ENCODE measurements at places on chromosomes 12 and 14.

DNA sequence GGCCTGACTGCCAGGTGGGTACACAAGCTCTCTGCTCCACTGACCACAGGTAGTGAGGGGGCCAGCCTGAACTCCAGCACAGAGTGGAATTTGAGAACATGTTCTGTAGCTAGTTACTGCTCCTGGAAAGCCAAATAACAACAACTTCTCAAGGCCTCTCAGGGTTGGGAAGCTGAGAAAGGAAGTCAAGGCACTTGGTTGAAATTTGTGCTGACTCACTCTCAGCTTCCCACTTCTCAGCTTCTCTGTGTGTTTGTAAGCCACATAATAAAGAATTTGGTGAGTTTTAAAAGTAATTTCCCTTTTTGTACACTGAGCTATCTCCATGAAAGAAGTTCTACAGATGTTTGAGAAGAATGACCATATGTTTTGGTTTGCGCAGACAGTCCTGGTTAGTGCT is 234.9 kb downstream of the KTN1 start:
- no peak for DNase-seq

GRCh38 chr14:35247777-35248475 is 44.3 kb upstream of the PSMA6 start:
- no peak for DNase-seq

DNA sequence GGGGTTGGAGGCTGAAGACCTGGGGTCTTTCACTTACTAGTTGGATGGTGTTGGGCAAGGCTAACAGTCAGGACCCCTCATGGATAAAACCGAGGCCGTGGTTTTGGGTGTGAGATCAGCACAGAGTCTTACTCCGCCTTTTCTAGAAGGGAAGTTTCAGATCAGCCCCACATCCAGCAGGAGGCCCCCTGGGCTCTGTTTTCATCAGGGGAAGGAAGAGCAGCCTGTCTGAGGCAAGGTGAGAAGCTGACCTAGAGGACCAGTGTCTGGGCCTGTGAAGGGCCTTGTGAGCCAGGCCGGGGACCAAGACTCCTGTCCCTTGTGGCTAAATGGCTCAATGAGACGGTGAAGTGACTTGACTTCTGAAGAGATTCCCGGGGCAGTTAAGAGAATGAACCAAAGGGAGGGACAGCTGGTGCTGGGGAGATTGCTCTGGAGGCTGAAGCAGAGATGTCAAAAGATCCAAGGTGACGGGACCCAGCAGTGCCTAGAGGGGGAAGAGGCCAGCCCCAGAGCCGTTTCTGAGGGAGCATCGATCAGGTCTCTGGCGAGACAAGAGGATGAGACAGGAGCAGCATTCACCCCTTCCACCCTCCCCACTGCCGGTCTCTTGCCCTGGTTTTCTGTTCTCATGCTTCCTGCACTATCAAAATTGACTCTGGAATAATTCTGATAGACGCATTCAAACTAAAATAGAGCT is 40.1 kb upstream of the TSPAN9 start:
- DNase-seq: no peak

GRCh38 chr12:104456950-104457745 is 400 bp downstream of the CHST11 start:
- DNase-seq: peak; percentile 9

GRCh38 chr12:103929046-103929783 is 995 bp upstream of the HSP90B1 start:
- DNase-seq: no peak

GRCh38 chr14:87196436-87196835 is 796.5 kb downstream of the GALC start:
- no peak for DNase-seq

- peak; percentile 65 for DNase-seq
Measured at GRCh38 chr12:124512667-124513296, 54.6 kb downstream of the NCOR2 start.

DNA sequence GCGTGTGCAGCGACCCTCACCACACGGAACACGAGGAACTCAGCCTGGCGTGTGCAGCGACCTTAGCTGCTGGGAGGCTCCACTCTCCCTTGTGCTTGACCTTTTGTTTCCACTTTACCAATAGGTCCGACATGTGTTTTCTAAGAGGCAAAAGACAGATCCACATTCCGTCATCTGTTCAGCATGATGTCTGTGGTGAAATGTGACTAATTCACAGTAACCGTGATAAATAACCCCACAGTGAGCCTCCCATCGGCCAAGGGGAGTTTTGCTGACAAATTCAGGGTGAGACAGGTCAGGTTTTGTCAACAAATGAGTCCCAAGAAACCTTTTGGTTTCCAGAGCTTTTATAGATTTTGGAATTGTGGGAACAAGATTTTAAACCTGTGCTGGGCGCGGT is 55.9 kb downstream of the MOK start:
- peak; percentile 19 for DNase-seq

GRCh38 chr12:48184549-48184922 is 1.1 kb downstream of the CCDC184 start:
- no peak for DNase-seq

DNA sequence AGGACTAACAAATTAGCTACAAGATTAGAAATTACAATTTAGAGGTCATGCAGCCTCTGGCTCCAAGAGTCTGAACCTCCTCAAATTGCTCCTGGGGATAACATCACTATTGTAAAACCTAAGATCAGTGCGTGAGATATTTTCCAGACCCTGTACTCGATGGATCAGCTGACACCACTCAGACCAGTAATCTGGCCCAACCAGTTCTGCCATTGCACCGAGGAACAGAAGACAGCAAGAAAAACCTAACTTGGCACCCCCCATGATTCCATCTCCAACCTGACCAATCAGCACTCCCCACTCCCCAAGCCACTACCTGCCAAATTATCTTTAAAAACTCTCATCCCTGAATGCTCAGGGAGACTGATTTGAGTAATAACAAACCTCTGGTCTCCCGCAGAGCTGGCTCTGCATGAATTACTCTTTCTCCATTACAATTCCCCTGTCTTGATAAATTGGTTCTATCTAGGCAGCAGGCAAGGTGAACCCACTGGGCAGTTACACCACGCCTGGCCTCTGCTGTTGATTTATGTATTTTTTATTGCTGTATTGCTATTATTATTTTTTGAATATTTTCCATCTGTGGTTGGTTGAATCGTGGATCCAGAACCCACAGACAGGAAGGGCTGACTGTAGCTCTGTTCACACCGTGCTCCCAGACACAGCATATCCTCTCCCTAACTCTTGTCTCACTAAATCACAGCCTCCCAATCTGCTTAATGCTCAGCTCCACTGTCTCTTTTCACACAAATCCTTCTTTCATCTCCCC is 9.2 kb downstream of the HEBP1 start:
- no peak for DNase-seq

DNA sequence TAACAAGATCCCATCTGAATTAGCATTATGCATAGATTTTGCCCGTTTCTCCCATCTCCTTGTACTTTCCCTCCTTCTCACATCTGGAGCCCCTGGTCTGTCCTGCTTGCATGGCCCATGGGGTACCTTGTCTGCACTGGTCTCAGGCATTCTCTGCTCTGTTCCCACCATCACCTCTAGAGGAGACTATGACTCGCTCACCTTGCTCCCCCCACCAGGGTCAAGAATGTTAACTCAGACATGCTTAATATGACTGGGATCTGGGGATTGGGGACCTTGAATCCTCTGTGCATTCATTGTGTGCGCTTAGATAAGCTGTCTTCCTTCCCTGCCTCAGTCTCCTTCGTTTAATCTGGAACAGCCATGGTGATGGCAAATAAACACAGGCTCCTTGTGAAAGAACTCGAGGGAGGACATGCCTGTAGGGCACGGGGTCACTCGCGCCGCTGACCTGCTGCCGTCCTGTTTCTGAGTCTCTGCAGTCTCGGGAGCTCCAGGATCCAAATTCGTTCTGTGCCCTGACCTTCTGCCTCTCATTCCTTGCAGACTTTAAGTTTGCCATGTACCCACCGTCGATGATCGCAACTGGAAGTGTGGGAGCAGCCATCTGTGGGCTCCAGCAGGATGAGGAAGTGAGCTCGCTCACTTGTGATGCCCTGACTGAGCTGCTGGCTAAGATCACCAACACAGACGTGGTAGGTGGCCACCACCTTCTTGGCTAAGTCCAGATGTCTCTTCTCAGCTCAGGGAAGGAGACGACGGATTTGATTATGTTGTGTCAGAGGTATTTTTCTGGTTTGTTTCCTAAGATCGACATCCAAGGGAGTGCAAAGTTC is 15.0 kb downstream of the CCND2 start:
- no peak for DNase-seq

GRCh38 chr12:24379861-24380521 is 430.5 kb upstream of the SOX5 start:
- no peak for DNase-seq

GRCh38 chr12:88338486-88338885 is 196.4 kb downstream of the TMTC3 start:
- DNase-seq: no peak

GRCh38 chr12:112018571-112019237 is 5.5 kb downstream of the ERP29 start:
- peak; percentile 57 for DNase-seq

GRCh38 chr12:124327362-124328043 is 32.6 kb downstream of the RFLNA start:
- no peak for DNase-seq

GRCh38 chr12:19095331-19095730 is 34.2 kb upstream of the PLEKHA5 start:
- DNase-seq: no peak

GRCh38 chr14:89779707-89780106 is 174.8 kb downstream of the EFCAB11 start:
- no peak for DNase-seq

DNA sequence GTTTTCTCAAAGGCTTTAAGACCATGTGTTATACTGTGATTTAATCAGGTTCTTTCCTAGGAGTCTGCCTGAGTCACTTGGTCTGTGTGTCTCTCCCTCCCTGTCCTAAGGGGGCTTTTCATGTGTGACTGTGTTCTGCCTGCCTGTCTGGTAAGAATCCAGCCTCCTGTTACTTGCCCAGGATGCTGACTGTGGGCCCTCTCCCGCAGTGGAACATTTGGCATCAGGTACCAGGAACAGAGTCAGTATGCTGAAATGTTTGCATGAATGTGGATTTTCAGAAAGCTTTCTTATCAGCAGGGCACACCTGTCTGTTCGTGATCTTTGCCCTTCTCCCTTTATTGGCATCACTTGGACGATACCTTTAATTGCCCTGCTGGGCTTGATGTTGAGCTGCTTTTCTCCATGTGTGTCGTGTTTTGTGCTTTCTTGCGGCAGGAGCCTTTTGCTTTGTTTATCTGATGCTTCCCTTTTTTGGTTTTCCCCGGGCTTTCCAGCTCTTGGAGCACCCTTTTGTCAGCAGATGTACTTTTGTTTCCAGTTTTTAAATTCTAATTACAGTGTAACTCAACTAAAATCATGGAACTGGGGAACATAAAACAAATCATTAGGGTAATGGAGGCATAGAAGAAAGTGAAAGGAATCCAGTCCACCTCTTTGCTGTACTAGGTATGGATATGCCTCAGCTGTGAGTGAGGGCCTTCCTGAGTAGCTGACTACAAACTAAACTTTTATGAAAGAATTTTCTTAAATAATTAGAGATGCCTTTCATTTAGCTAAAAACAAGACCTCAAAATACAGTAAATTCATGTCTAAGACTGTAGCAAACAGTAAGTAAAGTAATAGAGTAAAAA is 72.5 kb downstream of the TRAF3 start:
- no peak for DNase-seq

DNA sequence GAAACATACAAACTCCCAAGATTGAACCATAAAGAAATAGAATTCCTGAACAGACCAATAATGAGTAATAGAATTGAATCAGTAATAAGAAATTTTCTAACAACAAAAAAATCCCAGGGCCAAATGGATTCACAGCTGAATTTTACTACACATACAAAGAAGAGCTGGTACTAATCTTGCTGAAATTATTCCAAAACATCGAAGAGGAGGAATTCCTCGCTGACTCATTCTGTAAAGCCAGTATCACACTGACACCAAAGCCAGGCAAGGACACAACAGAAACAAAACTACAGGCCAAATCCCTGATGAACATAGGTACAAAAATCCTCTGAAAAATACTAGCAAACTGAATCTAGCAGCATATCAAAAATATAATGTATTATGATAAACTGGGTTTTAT is 367.8 kb upstream of the CLEC14A start:
- peak; percentile 17 for DNase-seq

- no peak for DNase-seq
Measured at GRCh38 chr12:3333583-3333982, 157.4 kb upstream of the PRMT8 start.

DNA sequence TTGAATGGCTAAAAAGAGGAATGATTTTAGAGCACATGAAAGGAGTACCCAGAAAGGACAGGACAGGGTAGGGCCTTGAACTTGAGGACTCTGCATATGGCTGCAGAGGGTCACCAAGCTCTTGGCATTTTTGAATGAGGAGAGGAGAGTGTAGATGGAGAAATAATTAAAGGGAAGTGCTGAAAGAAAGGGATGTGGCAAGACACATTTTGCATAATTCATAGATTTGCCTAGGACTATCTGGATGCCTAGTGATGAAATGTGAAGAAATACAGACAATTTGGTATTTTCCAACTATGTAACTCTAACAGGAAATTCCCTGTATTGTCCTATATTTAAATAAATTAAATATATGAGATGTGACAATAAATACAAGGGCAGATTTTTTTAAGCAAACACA is 27.5 kb upstream of the MDM1 start:
- DNase-seq: no peak

DNA sequence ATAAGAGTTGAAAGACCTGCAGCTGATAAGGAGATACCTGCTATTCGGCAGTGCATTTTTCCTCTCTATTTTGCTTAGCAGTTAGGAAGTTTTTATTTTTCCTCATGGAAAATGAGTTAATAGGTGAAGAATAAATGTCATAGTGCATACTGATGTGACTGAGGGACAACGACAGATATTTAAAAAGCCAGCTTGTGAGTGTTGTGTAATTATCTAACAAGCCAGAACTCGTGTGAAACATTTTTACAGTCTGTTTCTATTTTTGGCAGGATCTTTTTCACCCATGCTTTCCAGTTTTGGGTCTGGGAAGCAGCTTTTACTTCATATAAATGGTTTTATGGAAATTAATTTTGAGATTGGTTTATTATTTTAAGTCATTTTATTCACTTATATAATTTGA is 2.9 kb downstream of the FBXO34 start:
- DNase-seq: no peak

DNA sequence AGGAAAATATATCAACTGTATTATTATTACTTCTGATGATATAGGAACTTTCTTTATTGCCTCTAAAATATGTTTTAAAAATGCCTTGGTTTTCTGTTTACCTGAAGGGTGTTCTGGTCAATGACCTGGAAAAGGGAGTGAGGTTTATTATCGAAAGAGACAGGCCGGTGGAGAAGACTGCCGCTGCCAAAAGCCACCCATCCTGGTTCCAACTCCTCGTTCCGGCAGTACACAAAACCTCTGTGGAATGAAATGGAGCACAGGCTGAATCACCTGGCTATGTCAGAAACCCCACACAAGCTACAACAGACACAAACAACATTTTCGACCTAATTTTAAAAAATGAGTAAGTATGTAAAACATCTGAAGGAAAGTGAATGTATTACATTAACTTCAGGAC is 73.6 kb downstream of the HECTD4 start:
- DNase-seq: no peak

Data from AG04449 (cell line).